ENCODE measurements at places on chromosomes 3 and 15.

GRCh38 chr3:197025736-197026480 is 3.7 kb downstream of the MELTF start:
- no peak for DNase-seq

GRCh38 chr15:72491768-72492167 is 17.6 kb downstream of the ARIH1 start:
- DNase-seq, result no peak

DNA sequence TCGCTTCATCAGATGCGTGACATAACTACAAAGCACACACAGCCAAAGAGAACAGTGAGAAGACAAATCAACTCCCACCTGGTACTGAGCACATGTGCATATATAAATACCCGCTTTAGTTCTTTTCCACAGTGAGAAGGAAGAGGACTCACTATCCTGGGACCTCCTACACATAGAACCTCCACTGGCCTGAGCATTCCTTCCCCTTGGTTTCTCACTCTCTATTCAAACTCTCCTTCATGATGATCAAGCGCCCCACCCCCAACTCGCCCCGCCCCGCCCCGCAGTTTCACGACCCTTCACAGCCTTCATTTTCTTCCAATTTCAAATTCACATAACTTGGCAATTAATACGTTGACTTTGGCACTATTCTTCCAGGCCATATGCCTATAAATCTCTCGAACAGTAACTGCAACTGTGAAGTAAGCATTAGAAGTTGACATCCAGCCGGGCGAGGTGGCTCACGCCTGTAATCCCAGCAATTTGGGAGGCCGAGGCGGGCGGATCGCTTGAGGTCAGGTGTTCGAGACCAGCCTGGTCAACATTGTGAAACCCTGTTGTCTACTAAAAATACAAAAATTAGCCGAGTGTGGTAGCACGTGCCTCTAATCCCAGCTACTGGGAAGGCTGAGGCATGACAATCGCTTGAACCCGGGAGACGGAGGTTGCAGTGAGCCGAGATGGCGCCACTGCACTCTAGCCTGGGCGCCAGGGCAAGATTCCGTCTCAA is 1.1 kb downstream of the RPS17 start:
- no peak for DNase-seq

DNA sequence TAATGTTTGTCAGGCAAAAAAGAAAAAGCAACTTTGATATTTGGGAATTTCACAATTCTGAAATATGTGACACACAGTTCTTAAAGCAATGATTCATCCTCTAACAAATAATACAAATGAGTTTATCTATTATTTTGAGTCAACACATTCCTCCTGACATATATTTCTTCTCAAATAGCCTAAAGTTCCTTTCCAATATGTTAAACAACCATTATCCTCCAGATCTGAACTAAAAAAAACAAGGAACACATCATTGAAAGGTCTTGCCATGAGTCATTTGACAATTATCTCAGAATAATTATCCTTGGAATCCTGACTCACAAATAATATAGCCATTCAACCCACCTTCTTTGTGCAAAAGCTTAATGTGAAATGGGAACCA is 208.7 kb upstream of the CDIN1 start:
- no peak for DNase-seq

GRCh38 chr3:81910244-81910852 is 148.9 kb upstream of the GBE1 start:
- DNase-seq, result peak; percentile 14

- DNase-seq, result no peak
Observed at GRCh38 chr3:42790714-42791229, 13.5 kb downstream of the HIGD1A start.

- no peak for DNase-seq
Observed at GRCh38 chr15:88656760-88657221, 18.0 kb downstream of the ISG20 start.

DNA sequence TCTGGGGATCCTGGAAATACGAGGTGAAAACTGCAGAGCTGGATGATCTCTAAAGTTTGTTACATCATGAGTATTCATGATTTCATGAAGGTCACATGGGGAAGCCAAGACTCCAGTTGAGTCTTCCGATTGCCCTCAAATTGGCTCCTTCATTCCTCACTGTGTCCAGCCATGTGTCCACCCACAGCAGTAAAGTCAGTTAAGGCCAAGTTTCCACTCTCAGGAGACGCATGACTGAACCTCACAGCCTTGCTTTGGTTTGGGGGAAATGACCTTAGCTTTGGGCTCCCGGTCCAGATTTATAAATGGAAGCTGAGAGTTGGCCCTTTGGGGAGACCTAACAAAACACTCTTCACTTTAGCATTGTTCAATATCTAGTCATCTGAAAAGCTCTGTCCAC is 289.7 kb upstream of the MCTP2 start:
- no peak for DNase-seq

- DNase-seq, result no peak
Observed at GRCh38 chr3:167084545-167084944, 295.6 kb downstream of the ZBBX start.

- no peak for DNase-seq
Observed at GRCh38 chr3:150770681-150771080, 7.7 kb upstream of the SIAH2 start.

DNA sequence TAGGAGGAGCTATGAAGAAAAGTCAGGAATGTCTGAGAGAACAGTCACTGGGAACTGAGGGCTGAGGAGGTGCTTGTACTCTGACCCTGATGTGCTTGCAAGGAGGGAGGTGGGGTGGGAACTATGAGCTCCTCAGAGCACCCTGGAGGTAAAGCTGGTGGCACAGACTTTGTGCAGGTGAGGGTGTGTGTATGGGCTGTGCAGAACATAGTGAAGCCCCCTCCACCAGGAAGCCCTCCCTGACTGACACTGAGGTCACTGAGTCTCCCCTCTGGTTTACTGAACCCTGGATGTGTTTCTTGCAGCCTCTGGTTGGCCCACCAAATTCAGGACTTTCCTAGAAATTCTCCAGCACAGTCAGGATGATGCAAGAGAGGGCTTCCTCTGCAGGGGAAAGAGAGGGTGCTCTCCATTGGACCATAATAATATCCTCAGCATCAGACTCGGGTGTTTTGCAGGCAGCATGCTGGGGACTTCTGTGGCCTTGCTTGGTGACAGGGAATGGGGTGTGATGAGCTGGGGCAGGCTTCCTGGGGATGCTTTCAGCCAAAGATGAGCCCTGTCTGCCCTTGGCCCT is 1.5 kb upstream of the ISLR start:
- DNase-seq, result no peak

- no peak for DNase-seq
Observed at GRCh38 chr3:168828536-168828935, 732.8 kb upstream of the GOLIM4 start.

DNA sequence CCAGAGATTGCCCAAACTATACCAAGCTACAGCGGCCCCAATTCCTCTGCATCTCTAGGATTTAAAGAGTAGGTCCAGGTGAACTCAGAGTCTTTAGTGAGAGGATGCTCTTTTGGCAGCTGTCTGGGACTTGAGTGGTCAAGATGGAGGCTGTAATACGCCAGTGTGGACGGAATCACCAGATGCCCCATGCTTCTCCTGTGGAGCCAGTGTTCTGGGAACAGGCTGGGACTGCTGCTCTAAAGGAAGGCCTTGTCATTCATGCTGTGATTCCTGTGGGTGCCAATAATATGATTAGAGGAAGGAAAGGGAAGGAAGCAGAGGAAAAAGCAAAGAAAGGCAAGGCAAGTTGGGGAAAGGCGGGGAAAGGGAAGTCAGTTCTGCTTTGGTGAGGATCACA is 17.4 kb upstream of the NOX5 start:
- DNase-seq, result no peak

DNA sequence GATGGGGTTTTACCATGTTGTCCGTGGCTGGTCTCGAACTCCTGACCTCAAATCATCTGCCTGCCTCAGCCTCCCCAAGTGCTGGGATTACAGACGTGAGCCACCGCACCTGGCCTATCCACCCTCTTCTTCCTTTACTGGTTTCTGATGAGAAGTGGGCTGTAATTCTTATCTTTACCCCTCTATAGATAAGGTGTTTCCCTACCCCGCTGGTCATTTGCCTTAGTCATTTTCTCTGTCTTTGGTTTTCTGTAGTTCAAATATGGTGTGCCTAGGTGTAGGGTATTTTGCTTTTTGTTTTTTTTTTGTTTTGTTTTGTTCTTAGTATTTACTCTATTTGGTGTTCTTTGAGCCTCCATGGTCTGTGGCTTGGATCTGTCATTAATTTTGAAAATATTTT is 41.3 kb downstream of the APBA2 start:
- no peak for DNase-seq

- DNase-seq, result no peak
Observed at GRCh38 chr15:83015361-83015760, 3.9 kb upstream of the C15orf40 start.

- no peak for DNase-seq
Observed at GRCh38 chr15:85404176-85404917, 23.9 kb downstream of the AKAP13 start.

- DNase-seq, result no peak
Observed at GRCh38 chr15:95940431-95940985, 390.0 kb upstream of the NR2F2 start.

DNA sequence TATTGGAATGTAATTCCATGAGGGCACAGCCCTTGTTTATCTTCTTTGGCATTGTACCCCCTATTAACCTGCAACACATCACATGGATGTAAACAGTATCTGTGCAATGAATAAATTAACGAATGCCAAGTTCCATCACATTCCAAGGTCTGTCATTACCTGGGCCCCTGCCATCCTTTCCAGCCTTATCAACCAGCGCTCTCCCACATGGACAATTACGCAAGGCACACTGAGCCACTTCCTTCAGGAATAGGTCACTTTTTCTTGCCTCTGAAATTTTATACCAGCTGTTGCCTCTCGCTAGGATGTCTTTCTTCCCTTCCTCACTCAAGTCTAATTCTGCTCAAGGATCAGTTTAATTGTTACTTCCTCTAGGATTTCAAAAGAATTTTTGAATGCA is 1051.8 kb upstream of the CFAP20DC start:
- no peak for DNase-seq

- DNase-seq, result peak; percentile 6
Observed at GRCh38 chr3:22922317-22922716, 280.8 kb upstream of the UBE2E2 start.

DNA sequence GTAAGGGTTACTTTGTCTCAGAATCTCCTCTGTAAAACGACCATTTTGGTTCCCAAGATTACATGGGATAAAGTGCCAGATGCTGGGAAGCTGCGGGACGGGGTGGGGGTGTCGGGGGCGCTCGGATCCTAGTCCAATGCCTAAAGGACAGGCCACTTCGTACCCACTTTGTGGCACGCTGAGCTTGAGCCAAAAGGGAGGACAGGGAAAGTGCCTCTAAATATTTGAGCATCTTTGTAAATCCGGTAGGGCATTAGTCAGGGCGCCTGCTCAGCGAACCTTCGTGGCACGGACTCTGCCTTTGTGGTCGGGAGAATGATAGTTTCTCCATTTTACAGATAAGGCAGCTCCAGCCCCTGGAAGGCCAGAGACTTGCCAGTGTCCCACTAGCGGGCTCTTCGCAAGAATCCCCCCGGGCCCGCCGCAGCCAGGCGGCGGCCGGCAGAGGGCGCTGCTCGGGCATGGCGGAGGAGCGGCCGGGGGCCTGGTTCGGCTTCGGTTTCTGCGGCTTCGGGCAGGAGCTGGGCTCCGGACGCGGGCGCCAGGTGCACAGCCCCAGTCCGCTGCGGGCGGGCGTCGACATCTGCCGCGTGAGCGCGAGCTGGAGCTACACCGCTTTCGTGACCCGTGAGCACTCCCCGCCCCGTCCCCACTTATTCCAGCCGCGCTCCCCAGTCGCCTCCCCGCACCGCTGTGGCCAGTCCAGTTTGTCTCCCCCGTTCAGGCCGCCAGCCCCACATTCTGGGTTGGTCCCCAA is 1.8 kb downstream of the RCCD1 start:
- no peak for DNase-seq

GRCh38 chr3:66803206-66803605 is 194.9 kb upstream of the KBTBD8 start:
- DNase-seq, result no peak

DNA sequence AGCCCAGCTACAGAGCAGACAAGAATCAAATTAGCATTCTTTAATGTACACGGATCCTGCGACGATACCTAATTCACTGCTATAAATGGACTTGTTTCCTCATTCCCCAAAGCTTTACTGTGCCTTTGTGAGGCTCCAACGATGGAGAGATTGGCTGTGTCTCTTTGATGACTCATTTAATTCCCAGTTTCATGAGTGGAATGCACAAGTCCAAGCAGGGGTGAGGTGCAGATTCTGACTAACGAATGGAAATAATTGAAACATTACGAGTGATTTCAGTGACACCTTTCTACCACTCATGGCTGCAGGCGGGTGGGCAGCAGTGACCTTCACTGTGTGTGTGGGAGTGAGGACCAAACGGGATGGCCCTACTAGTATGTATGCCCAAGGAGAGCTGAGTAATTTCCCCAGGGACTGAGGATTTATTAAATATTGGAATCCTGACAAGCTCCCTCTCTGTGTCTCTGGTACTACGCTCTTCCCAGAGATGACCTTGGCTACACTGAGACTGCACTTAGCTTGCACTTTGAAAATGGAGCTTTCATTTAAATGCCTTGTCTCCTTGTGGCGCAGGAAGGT is 156.7 kb downstream of the CACNA2D3 start:
- no peak for DNase-seq

DNA sequence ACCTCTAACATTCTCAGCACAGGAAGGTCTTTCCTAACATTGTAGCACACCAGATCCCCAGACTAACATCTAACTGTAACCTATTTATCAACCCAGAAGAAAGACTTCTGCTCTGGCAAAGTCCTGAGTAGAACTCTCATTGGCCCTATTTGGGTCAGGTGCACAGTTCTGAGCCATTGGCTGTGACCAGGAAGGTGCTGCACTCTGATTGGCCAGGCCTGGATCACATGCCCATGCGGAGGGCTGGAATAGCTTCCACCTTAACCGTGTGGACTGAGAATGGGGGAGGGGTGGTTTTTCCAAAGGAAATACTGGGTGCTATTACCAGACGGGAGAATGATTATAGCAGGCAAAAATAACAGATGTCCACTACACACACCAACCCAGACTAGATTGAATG is 11.5 kb downstream of the FEZF2 start:
- no peak for DNase-seq

DNA sequence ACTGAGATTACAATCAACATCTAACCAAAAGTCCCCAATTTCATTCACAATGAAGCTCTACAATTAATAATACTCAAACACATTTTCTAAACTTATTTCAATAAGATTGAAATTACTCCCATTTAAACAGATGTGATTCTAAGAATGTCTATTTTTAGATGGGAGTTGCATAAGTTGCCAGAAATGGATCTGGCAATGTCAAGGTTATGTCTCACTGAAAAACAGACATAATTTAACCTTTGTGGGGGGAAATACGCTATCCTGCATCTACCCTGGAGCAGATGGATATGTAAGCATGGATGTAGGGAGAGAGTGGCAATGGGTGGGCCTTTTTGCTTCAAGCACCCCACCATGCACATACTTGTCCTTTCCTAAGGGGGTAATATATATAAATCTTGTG is 6.7 kb upstream of the EIF1B start:
- no peak for DNase-seq

- DNase-seq, result no peak
Observed at GRCh38 chr15:35827911-35828310, 281.9 kb upstream of the DPH6 start.

Measured in NCI-H345 (cell line).